Activated naive CD4-positive, alpha-beta T cell treated with Interleukin-2 at 50 U/mL for 16 hours (primary cell): ENCODE measurements at places on chromosomes 4 and X.
A peak's percentile ranks its signal among the peaks of the same experiment; 100 is the strongest.

DNA sequence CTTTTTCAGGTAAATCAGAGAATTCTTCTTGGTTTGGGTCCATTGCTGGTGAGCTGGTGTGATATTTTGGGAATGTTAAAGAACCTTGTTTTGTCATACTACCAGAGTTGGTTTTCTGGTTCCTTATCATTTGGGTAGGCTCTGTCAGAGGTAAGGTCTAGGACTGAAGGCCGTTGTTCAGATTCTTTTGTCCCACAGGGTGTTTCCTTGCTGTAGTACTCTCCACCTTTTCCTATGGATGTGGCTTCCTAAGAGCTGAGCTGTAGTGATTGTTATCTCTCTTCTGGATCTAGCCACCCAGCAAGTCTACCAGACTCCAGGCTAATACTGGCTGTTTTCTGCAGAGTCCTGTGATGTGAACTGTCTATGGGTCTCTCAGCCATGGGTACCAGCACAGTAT is 367.5 kb upstream of the GATB start:
- DNase-seq = no peak

- no peak for DNase-seq
These were observed 78.7 kb downstream of the PRKG2 start for GRCh38 chr4:81136161-81136905.

GRCh38 chr4:112341033-112341432 is 43.9 kb downstream of the ALPK1 start:
- DNase-seq = no peak

- no peak for DNase-seq
These were observed 853.4 kb downstream of the STIM2 start for GRCh38 chr4:27714073-27714472.

DNA sequence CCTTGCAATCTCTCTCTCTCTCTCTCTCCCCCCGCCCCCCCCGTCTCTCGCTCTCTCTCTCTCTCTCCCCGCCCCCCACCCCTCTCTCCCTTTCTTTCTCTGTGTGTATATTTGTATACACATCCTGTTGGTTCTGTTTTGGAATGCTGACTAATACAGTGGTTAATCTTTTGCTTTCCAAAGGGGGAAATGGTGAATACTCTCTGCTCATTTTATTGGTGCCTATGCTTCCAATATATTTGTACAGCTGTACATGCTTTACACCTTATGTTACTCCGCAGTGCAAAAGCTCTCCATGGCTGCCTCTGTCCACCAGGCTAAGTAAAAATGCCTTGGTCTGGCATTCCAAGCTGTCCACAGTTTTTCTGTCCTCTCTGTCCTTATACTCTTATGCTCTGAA is 158.8 kb downstream of the RBMX2 start:
- DNase-seq = no peak

DNA sequence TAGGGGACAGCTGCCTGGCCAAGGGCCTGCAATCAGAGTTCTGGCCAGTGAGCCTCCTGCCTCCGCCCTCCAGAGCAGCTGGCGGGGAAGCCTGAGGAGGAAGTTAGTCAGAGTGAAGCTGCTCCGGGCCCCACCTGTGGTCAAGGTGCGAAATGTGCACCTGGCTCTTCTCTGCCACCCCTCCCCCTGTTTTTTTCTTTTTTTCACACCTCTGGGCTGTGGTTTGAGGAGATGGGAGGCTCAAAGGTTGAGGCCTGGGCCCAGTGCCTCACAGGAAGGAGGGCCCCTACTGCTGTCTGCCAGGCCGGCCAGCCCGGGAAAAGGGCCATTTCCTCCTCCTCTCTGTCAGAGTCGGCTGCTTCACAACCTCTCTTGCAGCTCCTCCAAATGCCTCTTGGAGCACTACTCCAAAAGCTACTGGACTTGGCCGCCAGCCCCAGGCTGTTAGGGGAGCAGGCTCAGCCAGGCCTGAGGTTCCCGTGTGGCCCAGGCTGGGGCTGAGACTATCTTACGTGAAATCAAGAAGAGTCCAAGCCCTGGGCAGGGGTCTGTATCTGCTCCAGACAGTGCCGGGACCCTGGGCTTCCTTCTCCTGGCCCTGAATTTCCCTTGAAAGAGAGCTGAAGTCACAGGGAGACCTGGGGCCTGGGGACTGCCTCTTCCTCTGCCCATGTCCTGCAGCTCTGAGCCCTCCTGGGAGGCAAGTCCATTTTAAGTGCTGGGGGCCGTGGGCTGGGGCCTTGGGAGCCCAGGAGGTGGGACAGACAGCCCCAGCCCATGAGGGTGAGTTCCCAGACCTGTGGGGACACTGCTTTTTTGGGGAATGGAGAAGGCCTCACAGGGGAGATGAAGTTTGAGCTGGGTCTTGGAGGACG is 4.5 kb upstream of the CXCR3 start:
- DNase-seq = peak; percentile 70

DNA sequence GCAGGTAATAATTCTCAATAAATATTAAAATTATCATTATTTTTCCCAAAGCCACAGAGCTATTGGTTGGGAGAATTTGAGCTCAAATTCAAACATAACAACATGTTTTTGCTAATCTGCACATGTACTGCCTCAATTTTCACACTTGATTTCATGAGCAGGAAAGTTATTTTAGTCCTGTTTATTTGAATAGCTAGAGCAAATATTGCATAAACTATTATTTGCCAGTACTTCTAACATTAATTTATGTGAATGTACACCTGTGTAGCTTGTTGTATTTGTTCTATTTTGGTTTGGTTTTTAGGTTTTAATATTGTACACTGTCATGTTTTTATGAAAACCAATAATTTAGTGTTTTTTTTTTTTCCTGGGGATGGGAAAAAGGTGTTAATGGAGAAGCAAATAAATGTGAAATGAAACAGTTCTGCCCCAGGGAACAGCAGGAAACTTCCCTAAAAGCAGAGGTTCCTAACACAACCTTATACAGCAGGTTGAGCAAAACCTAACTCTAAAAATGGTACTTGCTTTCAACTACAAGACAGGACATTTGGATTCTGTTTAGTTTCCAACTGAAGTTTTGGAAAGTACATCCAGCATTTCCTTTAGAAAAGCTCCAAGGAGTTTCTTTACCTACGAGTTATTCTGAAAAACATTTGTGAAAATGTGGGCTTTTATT is 99.4 kb downstream of the SYNPO2 start:
- no peak for DNase-seq

DNA sequence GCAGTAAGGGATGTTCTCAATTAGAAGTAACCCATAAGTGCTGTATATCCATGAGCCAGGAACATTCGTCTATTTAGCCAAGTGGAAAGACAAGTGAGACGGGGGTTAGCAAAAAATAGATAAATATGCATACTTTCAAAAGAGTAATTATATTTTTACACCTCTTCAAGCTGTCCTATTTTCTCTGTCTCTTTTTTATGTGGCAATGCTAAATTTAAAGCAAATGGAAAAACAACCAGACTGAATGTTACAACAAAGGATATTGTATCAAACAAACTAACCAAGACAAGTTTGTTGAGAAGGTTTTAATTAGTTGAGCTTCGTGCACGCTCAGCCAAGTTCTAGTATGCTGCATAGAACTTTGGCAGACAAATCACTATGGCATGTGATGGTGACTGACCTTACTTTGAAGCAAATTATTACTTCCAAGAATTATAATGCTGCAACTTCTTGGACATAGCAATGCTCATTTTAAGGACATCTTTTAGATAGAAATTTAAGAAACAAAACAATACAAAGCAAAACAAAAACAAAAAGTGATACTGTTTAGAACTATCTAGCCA is 61.4 kb upstream of the TMEM150C start:
- DNase-seq = no peak

DNA sequence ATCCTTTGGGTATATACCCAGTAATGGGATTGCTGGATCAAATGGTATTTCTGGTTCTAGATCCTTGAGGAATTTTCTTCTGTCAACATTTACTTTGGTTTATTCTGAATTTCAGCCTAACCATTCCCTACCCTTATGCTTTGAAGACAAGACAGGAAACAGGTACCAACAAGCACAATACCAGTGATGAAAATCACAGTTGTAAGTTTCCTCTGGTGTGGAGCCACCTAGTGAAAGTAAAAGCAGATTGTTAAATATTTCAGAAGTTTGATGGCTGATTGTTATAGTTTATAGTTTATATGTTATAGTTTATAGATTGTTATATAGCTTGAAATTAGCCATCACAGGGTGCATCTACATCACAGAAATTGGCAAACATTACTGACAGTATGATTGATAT is 104.5 kb upstream of the AGA start:
- no peak for DNase-seq

- DNase-seq = no peak
These were observed 242.3 kb downstream of the RPA4 start for GRCh38 chrX:97126020-97126419.

- no peak for DNase-seq
These were observed 28.7 kb downstream of the LDB2 start for GRCh38 chr4:16869594-16870245.
